ENCODE measurements at places on chromosomes 4 and X. TPM values are rescaled to one million over a fixed set of nuclear protein-coding genes. Genes with fewer than 3 reads are reported as not detected.

The MTTP gene
- polyA plus RNA-seq = 0.17 TPM

The CXCL11 gene
- 0.24 TPM for polyA plus RNA-seq

The MAP7D3 gene
- 11.8 TPM for polyA plus RNA-seq

The ASB12 gene
- polyA plus RNA-seq = 0.24 TPM

The CDX4 gene
- polyA plus RNA-seq = not detected

The RHOH gene
- polyA plus RNA-seq = 0.56 TPM

The TLR10 gene
- polyA plus RNA-seq = 0.13 TPM

The HEPH gene
- 33.5 TPM for polyA plus RNA-seq

The IL3RA gene
- polyA plus RNA-seq = 7.4 TPM

The SLC25A53 gene
- polyA plus RNA-seq = 11.3 TPM

The TSPAN6 gene
- 12.5 TPM for polyA plus RNA-seq

The TGIF2LX gene
- not detected for polyA plus RNA-seq
